ENCODE measurements at places on chromosomes 1 and 21.

GRCh38 chr1:167297222-167298214 is 76.8 kb downstream of the POU2F1 start:
- no peak for DNase-seq

- no peak for DNase-seq
Observed at GRCh38 chr21:46171996-46172862, 12.0 kb downstream of the SPATC1L start.

DNA sequence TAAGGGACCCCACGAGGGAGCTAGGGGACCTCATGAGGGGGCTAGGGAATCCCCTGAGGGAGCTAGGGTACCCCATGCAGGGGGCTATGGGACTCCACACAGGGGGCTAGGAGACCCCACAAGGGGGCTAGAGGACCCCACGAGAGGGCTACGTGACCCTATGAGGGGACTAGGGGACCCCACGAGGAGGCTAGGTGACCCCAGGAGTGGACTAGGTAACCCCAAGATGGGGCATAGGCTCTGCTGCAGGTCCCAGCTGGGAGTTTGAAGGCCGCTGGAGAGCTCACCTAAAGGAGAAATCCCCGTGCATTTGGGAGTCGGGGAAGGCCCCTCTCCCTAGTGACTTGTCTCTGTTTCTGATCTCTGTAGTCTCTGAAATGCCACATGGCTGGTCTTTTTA is 50.0 kb upstream of the DMRTB1 start:
- no peak for DNase-seq

DNA sequence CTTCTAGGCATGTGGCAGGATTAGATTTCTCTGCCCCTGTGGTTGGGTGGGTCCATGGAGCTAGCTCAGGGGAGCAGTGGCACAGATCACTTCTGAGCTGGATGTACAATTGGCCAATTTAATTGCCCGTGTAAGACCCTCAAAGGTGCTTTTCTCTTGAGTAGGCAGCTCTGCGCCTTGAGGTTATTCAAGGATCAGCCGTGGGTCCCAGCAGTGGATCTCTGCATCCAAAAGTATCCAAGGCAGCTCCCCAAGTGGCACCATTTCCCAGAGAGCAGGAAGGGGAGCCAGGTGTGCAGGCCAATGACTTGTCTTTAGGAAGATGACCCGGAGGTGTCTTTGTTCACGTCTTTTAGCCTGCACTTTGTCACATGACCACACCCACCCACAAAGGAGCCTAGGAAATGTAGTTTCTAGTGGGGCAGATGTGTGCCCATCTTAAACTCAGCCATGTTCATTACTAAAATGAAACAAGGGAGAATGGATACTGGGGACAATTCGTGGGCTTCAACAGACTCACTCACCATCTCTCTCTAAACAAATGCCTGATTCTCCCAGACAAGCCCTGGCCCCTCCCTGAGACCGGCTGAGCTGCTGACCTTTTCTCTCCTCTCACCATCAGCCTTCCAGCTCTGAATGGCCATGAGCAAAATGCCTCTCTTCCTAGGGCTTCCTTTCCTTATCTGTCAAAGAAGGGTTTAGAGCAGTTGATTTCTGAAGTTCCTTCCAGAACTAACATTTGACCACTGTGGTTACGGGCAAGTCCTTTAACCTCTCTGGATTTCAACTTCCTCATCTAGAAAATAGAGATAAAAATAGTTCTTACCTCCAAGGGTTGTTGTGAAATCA is 41.4 kb upstream of the TENT5C start:
- DNase-seq = no peak

DNA sequence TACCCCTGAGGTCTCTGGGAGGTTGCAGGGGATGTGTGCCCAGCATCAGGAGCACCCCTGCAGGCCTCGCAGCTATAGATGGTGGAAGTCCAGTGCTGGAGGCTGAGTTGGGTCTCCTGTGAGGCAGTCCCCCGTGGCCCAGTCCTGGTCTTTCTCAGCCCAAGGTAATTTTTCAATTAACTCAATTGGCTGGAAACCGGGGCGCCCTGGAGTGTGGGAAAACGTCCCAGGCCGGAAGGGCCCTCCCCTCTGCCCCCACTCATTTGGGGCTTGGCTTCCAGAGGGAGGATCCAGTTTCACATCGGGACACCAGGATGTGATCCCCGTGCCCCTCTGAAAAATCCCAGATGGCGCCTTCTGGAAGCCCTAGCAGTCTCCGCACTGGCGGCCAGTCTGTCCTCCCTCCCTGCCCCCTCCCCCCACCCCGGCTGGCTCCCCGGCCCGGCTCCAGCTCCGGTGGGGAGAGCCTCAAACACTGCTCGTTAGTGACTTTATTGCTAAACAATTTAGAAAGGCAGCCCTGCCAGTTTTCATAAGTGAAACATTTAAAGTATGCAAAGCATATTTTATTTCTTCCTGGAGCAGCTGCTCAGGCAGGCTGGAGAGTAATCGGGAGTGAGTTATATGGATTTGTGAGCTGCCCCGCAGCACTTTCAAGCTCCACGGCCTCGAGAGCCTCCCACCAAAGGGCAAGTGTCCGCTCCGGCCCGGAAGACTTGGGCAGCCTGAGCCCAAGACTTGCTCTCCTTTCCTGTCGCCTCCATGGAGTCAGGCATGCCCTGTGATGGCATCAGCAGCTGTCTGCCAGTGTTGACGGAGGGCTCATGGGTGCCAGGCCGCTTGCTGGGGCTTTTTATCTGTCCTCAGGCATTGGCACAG is 208.2 kb upstream of the TMEM51 start:
- DNase-seq = no peak

GRCh38 chr1:227185291-227185690 is 133.0 kb downstream of the CDC42BPA start:
- no peak for DNase-seq

DNA sequence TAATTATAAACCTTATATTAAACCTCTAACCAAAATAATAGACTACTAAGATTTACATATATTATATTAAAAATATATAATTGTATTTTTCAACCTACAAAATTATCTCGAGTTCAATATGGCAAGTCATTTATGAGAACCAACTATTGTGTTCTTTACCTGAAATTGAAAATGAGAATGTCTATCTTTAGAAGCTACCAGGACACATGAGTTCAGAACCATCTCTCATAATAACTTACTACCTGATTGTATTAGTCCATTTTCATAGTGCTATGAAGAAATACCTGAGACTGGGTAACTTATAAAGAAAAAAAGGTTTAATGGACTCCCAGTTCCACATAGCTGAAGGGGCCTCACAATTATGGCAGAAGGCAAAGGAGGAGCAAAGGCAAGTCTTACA is 6.8 kb downstream of the HAO2 start:
- no peak for DNase-seq

DNA sequence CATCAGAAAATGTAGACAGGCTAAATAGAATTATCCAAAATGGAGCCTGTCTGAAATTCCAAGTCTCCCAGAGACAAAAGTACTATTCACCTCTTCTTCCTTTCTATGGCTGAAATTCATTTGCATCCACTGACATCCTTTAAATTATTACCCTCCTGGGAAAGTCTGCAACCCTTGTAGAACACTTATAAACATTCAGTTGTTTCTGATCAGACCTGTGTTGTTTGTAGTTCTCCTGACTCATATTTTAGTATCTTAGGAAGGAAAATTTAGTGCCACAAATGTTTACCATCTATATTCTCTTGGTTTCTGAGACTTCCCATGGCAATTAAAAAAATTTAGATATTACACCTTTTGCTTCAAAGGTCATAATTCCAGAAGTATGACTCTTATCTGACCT is 69.6 kb upstream of the C1orf105 start:
- DNase-seq = no peak

- DNase-seq = no peak
Observed at GRCh38 chr1:1441002-1441888, 5.8 kb downstream of the VWA1 start.

DNA sequence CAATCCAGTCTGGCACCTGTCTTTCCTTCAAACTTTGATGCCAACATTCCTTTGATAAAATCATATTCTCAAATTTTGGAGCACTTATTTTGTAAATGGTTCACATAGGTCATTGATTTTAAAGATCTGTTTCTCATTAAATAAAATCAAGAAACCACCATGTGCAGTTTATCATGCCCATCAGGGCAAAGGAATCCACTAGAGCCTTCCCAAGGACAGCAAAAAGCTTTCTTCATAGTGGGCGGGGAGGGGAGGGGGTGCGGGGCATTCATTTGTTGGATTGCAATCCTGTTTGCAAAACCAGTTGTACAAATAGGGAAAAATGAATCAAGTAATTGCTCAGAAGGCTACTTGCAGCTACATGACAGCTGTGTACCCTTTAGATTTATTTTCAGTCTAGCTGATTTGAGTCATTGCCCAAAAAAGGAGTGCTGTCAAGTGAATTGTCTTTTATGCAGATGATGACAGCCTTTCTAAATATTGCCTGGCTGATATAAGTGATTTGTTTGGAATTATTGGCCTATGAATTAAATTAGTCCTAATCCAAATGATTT is 23.0 kb downstream of the LRRC8B start:
- no peak for DNase-seq

DNA sequence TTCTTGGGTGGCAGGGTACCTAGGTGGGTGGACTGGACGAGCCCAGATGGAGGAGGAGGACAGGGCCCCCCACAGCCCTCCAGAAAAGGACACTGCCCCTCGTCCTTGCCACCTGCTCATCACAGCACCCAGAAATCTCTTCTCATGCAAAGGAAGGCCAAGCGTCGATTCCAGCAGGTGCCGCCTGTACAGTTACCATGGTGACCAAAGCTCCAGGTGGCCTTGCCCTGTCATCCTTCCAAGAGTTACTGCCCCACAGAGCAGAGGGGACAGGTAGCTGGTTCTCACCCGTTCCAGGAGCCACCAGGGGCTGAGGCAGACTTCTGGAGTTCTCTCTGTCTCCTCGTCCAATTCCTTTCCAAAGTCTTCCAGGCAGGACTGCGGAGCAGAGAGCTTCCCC is 119.9 kb upstream of the VAMP3 start:
- DNase-seq = peak; percentile 17

DNA sequence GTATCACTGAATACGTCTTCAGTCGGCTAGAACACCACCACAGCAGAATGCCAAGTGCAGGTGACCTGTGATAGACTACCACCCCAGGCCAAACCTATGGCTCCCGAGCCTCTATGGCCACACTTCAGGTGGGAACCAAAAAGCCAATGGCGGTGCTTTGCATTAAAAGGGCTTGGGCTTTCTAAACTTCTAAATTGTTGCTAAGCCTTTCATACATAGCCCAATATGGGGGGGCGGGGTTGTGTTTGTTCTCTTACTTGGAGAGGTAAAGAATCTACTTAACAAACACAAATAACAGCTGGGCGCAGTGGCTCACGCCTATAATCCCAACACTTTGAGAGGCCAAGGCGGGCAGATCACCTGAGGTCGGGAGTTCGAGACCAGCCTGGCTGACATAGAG is 19.7 kb downstream of the USP48 start:
- no peak for DNase-seq

- DNase-seq = no peak
Observed at GRCh38 chr21:45280178-45280821, 7.4 kb downstream of the POFUT2 start.

DNA sequence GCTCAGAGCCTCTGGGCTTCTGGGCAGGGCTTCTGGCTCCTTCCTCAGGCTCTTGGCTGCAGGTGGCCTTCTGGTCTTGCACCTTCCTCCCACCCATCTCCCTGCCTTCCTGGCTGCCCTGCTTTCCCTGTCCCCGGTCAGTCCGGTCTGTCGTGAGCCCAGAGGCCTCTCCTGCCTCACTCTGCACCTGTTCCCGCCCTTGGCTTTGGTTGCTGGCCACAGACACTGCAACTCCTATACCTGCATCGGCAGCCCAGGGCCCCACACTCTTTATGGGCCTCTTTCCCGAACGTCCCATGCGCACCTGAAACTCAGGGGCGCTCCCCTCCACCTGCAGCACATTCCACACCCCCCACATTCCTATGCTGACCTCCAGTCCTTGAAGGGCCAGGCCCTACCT is 7.9 kb downstream of the FBXO2 start:
- DNase-seq = no peak

GRCh38 chr1:78619032-78619431 is 1.2 kb upstream of the IFI44L start:
- no peak for DNase-seq

DNA sequence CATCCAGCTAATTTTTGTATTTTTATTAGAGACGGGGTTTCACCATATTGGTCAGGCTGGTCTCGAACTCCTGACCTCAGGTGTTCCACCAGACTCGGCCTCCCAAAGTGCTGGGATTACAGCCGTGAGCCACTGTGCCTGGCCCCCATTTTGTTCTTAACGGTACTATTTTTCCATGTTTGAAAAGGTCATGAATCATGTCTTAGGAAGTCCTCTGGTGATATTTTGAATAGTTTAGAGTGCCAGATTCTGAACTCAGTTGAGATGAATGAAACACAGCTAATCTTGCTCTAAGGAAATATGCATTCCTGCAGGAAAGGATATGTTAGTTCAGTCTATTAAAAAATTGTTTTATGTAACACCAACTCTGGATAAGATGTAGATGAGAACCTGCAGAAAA is 62.6 kb upstream of the ATP2B4 start:
- no peak for DNase-seq

DNA sequence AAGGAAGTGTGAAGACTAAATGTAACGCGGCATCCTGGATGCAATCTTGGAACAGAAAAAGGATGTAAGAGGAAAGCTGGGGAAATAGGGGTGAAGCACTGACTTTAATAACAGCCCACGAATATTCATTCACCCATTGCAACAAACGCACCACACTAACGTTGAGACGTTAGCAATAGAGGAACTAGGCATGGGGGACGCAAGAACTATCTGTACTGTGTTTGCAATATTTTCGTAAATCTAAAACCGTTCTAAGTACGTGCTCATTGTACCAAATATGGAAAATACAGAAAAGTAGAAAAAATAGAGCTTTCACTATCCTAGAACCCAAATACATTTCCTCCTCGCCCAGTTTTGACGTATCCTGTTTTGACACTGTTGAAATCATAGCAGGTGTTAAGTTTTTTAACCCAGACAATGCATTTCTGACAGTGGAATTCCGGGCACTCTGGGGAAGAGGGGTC is 3.9 kb downstream of the LAPTM5 start:
- DNase-seq = no peak

- DNase-seq = no peak
Observed at GRCh38 chr1:33348676-33349080, 27.8 kb upstream of the A3GALT2 start.

DNA sequence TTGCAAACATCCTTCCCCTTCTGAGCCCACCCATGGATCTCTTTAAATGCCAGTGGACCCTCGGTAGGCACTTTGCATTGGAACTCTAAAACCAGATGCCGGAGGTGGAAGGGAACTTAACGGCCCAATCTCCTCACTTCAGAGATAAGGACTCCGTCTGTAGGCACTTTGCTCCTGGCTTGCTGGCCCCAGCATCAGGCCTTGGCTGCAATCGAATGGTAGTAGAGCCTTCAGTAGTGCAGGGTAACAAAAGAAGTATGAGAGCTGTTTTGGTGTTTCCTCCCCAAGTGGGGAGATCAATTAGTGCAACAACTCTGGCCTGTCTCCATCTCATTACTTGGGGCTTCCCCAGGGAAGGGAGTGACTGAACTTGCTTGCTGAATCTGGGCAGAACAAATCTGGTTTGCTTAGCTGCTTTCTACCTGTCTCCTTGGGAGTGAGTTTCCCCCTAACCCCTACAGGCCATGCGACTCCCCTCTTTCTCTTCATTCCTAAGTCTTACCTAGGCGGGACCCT is 70.8 kb downstream of the TENT5C start:
- no peak for DNase-seq

- DNase-seq = no peak
Observed at GRCh38 chr1:156073740-156074139, 8.5 kb downstream of the MEX3A start.
